Neuronal stem cell (in vitro differentiated cells): ENCODE measurements at places on chromosomes 7 and 10.

DNA sequence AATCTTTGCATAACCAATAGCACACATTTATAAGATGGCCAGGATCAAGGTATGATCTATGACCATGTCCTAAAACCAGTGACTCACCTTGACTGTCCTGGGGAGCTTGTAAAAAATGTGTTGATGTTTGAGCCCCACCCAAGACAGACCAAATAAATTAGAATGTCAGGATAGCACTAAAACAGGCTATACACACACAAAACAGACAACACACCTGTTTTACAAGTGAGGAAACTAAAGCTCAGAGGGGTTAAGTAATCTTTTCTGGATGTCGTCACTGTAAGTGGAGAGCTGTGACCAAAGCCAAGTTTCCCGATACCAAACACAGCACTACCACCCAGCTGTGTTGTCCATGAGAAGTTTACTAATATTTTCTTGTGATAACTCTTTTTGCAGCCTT, 84.5 kb downstream of the AVL9 start:
- no peak for DNase-seq

DNA sequence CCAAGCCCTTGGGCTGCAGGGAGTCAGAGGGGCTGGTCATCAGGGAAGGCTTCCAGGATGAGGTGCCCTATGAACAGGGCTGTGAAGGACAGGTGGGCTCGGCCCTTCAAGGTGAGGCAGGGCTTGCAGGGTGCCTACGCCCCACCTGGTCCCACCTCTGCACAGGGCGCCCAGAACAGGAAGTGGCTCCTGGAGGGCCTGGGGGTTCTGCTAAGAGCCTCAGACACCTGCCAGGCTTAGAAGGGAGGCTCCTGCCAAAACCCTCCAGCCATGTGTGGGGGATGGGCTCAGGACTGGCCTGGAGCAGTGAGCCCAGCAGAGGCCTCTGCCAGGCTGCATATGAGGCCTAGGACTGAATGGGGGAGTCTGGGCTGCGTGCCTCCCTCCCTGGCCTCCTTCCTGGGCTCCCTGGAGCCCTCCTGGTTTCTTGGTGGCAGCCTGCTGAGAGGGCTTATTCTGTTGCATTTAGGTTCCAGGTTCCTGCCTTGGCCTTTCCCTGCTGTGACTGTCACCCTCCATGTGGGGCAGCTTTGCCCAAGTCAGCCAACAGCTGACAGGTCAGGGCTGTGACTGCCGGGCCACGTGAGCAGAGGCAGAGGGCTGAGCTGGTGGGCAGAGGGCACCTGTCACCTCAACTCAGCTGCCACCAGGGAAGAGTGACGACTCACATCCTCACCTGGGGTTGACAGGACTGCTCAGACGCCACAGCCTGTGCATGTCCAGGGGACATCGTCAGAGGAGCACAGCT, 45.2 kb upstream of the MSMB start:
- DNase-seq: no peak

DNA sequence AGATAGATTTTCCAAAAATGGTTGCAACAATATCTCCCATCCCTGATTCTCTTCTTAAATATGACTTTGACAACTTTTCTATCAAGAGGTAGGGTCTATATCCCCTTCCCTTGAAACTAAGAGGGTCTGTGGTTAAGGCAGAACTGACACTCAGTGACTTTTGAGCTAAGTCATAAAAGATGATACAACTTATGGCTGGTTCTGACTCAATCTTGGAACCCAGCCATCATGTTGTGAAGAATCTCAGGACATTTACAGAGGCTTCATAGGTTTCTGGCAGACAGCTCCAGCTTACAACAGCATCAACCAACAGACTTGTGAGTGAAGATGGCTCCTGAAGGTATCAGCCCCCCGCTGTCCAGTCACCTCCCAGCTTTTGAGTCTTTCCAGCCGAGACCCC, 203.5 kb downstream of the RNLS start:
- no peak for DNase-seq

DNA sequence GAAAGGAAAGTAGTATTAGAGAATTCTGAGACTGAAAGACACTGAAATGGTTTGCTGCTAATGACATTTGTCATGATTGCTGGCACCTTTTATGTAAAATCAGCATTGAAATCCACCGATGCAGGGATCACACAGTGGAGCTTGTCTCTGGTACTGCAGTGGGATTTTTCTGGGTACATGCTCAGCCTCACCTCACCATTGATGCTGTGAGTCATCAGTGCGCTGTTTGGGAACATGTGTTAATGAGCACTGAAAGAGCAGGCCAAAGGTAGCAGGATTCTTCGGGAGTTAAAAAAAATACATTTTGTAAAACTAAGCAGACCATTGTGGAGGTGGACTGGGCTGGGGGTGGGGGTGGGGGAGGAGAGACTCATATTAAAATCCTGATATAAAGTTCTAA, 174.9 kb downstream of the CREB5 start:
- no peak for DNase-seq

- no peak for DNase-seq
Observed at GRCh38 chr7:664997-665735, 61.3 kb upstream of the DNAAF5 start.

GRCh38 chr10:91391920-91392319, 18.2 kb upstream of the HECTD2 start:
- DNase-seq: no peak

DNA sequence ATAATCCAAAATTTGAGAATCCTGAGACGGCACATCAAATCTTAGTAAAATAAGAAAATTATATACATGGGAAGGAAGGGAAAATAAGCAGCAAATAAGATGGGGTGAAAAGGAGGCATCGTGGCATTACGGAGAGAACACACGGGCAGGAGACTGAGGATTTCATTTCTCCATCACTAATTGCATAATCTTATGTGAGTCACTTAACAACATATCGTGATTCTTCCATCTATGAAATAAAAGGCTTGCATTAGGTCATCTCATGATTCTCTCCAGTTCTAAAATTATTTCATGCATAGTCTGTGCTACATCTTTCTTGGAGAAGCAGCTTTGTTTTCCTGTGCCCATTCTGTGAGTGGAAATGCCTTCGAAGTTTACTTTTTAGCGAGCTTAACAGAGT, 288.7 kb downstream of the LRMDA start:
- DNase-seq: no peak

DNA sequence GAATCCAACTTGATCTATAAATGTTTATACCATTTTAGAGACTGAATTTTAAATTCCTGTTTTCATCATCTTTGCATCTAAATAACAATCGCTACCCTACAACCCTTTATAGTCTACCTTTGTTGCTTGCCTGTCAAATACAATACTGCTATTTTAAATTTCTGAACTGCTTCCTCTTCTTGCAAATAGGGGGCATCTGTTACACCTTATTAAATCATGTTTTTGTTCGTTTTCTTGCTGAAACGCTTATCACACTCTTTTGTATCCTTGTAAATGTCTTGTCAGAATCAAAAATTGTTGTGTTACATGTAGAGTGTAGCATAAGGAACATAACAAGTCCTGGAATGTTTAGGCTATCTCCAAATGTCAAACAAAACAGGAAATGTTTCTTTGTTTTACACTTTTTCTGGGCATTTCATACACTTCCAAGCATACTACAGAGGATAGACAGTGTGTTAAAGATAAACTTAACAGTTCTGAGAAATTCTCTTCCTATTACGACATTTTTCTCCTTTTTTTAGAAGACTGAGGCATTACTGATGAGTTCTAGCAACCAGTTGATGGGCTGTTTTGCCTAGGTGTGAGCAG, 281.3 kb downstream of the GPR158 start:
- DNase-seq: no peak

DNA sequence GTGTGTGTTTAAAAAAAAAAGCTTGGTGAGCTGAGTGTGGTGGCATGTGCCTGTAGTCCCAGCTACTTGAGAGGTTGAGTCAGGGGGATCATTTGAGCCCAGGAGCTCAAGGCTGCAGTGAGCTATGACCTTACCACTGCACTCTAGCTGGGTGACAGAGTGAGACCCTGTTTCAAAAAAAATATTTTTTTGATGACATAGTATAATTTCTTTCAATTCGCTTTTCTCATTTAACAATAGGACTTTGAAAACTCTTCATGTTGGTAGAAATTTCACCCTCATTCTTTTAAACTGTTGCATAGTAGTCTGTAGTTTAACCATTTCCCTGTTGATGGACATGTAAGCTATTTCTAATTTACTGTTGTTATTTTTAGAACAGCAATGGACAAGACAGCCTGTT, 55.7 kb upstream of the EXOC6 start:
- DNase-seq: no peak

- DNase-seq: no peak
Observed at GRCh38 chr10:47008769-47009168, 97.5 kb downstream of the PTPN20 start.

GRCh38 chr7:47407821-47408674, 173.9 kb downstream of the TNS3 start:
- no peak for DNase-seq

DNA sequence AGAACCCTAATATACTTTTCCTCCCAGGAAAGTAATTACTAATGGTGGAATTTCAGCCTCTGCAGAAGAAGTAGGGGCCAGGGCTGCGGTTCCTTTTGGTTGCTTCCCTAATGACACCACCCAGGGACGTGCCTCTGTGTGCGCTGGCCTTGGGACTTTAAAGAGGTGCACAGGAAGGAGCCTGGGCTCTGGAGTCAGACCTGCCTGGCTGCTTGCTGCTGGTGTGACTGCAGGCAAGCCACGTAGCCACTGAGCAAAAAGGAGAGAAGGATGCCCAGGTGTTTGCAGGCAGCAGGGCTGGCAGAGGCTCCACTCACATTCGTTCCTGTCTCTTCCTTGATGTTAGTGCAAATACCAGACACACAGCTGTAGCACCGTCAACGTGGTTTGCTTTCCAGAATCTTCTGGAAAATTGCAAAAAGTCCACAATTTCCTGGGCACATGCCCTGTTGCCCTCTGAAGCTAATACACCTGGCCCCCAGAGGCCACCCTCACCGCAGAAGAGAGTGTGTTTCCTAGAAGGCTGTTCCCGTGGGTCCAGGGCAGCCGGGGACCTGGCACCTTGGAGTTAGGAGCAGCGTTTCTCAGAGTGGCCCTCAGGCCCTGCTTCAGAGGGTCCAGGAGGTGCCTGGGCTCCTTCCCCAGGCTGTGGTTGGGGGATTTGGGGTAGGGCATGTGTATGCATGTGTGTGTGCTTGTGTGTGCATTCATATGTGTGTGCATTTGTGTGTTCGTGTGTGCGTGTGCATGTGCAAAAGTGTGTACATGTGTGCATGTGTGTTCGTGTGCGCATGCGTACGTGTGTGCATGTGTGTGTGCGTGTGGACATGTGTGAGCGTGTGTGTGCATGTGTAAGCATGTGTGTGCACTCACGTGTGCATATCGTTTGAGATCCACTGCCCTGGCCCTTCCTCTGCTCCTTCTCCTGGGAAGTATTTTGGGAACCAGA, 12.8 kb upstream of the PRKAG2 start:
- DNase-seq: no peak

DNA sequence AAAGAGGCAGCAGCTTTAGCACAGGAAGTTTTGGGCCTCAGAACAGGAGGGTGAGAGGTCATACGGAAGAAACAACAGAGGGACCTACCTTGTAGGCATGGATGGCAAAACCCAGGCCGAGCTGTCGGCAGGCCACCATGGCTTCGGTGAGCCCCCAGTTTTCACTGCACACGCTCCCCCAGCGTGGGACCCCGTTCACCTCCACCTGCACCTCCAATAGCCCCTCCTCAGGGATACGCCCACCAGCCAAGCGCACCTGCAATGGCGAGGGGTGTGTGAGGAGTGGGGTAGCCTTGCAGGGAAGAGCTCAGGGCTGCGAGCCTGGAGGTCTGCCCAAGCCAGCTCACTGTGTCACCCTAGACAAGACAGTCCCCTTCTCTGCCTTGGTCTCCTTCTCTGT, 11.3 kb downstream of the LOXL4 start:
- DNase-seq: no peak

DNA sequence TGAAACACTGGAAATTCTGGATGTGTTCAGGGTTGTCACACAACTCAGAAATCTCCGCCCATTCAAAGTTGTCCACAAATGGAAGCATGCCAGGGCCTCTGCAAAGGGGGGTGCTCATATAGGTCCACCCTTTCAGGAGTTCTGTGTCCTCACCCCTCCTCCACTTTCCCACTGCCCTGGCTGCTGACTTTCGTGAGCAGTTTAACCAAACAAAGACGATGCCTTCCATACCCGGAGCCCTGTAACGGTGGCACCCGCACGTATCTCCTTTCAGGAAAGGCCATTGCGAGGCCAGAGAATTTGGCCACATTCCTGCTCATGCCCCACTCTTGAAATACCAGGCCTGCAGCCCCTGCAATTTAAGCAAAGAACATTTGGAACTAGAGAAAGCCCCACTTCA, 1.4 kb downstream of the CPXM2 start:
- DNase-seq: no peak

- no peak for DNase-seq
Observed at GRCh38 chr7:84675633-84676034, 481.0 kb upstream of the SEMA3A start.

- no peak for DNase-seq
Observed at GRCh38 chr7:27244488-27245123, 2.0 kb downstream of the EVX1 start.

GRCh38 chr7:131326576-131326975, 1.1 kb upstream of the MKLN1 start:
- no peak for DNase-seq

GRCh38 chr7:99392659-99393354, 15.6 kb downstream of the PDAP1 start:
- DNase-seq: peak; percentile 74

- DNase-seq: no peak
Observed at GRCh38 chr7:78634093-78634492, 819.4 kb downstream of the MAGI2 start.

GRCh38 chr7:101169838-101170551, 4.6 kb upstream of the VGF start:
- DNase-seq: no peak

- DNase-seq: no peak
Observed at GRCh38 chr10:15863323-15863722, 3.0 kb upstream of the MINDY3 start.

DNA sequence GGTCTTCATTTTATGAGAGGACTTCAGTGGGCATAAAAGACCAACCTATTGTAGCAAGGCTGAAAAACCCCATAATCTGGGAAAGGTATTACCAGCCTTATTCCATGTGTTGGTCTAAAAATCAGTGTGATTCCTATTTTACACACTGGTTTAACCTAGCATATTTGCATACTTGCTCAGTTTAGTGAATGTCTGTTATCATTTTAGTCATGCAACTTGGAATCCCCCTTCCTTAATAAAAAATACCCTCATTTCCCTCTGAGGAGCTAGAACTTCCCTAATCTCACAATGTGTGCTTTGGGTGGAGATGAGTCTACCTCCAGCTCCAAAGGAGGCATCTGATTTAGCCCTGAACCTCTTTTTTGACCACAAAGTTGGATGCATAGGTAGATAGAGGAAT, 312.8 kb upstream of the SORCS1 start:
- DNase-seq: no peak
